ENCODE measurements at places on chromosomes 3 and 15.

- DNase-seq = no peak
Observed at GRCh38 chr3:99765042-99765942, 52.4 kb upstream of the CMSS1 start.

DNA sequence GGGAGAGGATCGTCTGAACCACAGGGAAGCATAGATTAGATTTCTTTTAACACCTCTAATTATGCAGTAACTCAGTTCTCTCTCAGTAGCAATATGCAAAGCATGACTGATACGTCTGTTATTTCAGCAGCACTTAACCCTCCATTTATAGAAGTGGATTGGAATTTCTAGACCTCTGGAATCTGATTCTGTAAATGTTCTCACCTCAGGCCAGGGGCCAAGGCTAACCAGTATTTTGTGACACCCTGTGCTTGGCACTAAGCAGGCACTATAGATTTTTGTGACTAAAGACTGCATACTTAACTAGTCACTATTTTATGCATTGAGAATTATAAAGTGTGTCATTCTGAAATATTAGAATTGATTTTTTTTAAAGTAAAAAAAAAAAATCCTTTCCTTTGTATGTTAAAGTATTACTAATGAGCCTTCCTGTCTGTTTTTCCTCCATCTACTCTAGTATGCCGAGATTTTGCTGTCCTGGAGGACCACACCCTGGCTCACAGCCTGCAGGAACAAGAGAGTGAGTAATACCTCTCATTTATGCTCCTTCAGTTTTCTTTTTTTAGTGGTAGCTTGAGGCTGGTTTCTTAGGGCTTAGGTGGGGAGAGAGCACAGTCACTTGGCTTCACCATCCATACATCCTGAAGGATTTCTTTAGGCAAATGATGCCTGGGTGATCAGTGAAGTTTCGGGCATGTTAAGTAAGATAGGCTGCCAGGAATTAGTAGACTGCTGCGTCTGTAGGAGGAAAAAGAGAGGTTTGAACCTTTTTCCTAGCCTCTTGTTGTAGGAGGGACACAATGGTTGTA is 26.5 kb upstream of the UTS2B start:
- no peak for DNase-seq

GRCh38 chr15:25707656-25708365 is 155.3 kb downstream of the ATP10A start:
- DNase-seq = no peak

DNA sequence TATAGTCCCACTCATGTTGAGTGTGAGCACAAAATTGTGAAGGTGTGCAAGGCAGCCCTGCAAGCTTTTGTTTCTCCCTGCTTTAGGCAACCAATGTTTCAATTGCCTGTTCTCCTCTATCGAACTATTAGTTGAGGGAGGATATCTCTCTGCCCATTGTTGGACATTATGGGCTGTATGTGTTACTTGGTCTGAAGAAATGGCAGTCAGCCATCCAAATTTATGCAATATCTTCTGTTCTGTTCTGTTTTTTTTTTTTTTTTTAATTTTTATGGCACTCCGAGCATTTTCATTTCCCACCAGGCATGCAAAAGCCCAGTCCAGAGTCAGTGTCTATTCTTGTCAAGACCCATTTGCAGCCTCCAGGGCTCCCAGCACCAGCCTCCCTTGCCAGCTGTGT is 44.0 kb downstream of the ANAPC13 start:
- no peak for DNase-seq

- no peak for DNase-seq
Observed at GRCh38 chr15:72207558-72208085, 10.0 kb upstream of the GRAMD2A start.

GRCh38 chr15:40008061-40008765 is 30.8 kb downstream of the SRP14 start:
- DNase-seq = no peak

DNA sequence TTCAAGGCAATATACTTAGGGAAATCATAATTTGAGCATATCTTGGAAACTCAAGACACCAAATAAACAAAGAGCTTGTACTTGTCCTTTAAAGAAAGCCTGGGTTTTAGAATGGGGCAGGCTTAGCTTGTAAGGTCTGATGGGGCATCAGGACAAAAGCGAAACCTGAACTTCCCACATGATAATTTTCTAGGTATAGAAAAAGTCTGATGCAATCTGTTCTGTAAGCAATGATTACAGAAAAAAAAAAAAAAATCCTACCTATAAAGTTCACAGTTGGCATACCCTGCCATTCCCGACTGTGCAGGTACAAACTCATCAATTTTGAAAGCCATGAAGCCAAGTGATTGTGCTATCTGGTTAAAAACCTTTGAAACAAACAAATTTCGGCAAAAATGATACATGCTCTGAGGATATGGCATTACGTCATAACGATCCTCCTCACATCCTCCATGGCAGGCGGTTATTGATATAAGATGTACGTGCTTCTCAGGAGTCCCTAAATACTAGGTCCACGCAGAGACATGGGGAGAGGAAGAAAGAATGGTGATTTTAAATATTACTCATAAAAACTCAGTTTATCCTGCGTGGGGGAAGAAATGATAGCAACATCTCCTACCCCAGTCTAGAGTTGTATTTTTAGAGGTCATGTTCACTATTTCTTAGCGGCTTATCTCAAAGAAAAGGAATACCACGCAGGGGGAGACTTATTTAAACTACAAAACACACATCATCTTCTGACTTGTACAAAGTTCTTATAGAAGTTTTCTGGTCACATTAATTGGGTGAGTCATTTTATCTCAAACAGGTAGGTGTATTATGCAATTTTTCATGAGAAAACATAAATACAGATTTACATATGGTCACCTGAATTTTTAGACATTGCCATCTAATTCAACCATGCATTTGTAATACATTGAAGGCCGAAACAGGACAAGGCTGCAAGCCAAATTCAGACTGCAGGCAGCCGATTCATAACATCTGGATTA is 27.0 kb downstream of the MB21D2 start:
- DNase-seq = no peak

- no peak for DNase-seq
Observed at GRCh38 chr3:86416334-86416733, 574.6 kb downstream of the VGLL3 start.

DNA sequence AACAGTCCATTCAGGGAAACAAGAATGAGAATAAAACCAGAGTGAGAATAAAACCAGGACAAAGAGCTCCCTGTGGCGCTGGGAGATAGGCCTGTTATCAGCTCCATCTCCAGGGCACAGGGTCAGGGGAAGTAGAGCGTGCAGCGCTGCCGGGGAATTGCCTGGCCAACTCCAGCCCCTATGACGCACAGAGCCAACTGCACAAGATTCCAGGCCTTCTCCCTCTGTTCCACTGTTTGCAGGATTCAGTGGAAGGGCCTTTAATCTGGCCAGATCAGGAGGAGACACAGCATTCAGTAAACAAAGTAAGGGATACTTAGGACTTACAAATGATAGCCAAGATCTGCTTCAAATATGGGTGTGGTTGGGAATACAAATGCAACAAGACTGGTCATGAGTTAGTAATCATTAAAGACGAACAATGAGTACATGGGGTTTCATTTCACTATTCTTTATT is 49.4 kb downstream of the ITGB5 start:
- DNase-seq = no peak

GRCh38 chr15:100337096-100338044 is 4.4 kb downstream of the ADAMTS17 start:
- no peak for DNase-seq

DNA sequence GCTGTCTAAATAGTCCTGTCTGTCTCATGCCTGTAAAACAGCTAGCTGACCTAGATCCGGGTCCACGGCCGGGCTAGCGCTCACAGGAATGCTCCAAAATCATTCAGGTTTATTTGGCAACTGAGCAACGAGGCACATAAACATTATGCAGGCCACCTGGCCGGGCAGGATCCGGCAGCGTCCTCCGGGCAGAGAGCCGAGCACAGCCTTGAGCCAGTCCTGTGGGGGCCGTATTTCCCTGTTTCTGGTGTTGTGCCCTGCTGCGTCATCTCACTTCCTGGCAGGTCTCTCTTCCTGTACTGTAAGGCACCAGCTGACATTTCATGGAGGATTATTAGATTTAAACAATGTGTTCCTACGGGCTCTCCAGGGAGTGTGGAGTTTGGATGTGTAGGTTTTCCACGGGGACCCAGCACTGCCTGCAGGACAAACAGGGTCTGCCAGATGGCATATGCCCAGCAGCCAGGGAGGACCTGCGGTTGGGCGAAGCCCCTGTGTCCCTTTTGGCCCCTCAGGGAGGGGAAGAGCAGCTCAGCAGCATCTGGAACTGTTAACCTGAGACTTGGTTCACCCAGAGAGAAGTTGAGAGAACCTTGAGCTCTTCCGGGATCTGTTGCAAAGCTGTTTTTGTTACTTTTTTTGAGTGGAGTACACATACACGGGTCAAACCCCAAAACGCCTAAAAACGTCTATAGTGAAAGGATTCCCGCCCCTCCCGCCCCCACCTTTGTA is 16.6 kb upstream of the LRRK1 start:
- DNase-seq = no peak

GRCh38 chr3:14137004-14137403 is 12.2 kb downstream of the TMEM43 start:
- DNase-seq = no peak

DNA sequence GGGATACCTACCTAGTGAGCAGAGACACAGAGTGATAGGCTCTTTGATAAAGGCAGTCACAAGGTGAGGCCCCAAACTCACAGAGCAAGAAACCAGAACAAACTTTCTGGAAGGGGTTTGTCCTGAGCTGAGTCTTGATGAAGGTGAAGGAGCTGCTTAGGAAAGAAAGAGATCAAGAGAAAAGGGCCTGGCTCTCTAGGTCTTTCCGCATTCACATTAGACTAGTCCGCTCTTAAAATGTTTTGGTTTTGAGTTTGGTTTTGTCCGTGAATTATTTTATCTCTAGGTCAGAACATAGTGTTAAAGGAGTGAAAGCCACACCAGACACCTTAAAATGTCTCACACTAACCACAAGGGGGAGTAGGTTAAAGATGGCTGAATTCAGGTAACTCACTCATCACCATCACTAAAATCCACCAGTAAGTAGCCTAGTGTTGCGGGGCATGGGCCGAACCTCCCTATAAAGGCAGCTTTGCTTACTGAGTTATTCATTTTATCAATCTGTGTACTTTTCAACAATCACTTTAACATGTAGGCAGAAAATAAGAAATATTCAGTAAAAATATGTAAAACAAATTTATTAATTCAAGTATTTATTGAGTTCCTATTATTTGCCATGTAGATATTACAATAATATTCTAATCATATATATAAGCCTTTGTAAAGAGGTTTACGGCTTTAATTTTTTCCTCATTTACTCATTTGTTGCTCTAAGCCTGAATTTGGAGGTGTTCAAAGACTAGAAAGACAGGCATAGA is 121.5 kb upstream of the TSC22D2 start:
- no peak for DNase-seq

- DNase-seq = no peak
Observed at GRCh38 chr3:77204788-77205187, 164.9 kb downstream of the ROBO2 start.

- no peak for DNase-seq
Observed at GRCh38 chr3:16816048-16816780, 68.5 kb upstream of the PLCL2 start.

GRCh38 chr3:159429702-159430101 is 558.9 kb upstream of the IL12A start:
- no peak for DNase-seq

DNA sequence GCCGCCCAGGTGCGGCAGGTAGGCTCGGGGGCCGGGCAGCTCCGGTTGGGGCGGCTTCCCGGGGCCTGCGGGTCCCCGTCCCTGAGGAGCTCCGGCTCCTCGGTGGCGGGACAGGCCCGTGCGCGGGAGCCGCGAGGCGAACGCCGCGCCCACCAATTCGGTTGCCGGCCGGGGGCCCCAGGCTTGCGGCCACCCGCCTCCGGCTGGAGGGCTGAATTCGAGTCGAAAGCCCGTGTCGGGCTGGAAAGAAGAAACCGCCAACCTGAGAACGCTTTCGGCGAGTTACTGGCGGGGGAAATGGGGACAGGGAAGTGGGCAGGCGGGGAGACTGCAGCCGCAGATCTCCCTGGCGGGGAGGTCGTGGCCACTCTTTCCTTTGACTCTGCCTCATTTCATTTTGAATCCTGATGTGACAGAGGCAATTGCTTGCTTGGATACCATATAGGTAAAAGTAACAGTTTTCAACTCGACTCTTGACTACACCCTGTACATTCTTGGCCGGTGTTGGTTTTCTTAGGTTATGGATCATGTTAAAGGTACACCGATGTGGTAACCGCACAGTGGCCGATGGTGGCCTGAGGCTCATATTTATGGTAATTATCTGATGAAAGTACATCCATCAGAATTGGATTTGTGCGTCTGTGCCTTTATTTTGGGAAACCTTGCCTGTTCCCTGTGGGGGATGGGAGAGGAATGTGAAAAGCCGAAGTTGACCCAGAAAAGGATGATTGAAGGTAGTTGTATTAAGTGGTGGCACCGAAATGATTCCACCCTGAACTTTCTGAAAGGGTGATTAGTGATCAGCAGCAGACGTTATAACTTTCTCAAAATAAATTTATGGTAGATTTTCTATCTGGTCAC is 1.7 kb downstream of the B3GNT5 start:
- no peak for DNase-seq

- DNase-seq = no peak
Observed at GRCh38 chr3:58066842-58067241, 58.6 kb downstream of the FLNB start.

DNA sequence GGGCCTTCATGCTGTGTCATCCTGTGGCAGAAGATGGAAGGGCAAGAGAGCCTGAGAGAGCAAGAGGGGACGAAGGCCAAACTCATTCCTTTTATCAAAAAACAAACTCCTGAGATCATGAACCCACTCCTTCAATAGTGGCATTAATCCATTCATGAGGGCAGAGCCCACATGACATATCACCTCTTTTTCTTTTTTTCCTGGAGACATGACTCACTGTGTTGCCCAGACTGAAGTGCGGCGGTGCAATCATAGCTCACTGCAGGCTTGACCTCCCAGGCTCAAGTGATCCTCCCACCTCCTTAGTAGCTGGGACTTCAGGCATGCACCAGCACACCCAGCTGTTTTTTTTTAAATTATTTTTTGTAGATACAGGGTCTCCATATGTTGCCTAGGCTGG is 92.0 kb upstream of the RNU6-1 start:
- DNase-seq = no peak

GRCh38 chr3:42855219-42855546 is 20.5 kb downstream of the CYP8B1 start:
- no peak for DNase-seq

DNA sequence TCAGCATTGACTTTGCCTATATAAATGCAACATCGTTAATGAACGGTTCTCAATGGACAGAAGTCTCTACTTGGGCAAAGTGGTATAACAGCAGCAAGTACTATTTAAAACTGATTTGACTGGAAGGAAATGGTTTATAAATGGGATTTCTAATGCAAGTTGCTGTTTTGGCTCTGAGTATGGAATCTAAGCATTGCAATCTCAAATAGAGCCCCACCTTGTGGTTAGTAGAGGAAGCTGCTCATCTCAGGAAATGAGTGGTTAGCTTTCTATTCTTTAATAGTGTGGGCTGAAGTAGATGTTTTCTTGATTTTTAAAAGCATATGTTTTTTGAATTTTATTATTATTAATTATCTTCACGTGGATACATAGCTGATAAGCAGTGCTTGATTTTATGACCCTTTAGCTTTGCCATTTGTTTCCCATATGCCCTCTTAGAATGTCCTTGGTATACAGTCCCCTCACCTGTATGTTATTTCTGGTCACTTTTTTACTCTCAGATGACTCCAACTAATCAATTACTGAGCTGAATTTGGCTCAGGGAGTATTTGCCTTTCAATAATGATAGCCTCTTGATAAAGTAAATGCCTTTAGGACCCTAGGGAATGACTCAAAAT is 67.1 kb downstream of the OXSM start:
- no peak for DNase-seq

Measured in activated CD8-positive, alpha-beta memory T cell treated with anti-CD3 and anti-CD28 coated beads for 48 hours (primary cell).